ENCODE measurements at places on chromosomes 11 and 22.
A peak's percentile ranks its signal among the peaks of the same experiment; 100 is the strongest.

- no peak for DNase-seq
Measured at GRCh38 chr11:84795698-84796097, 831.4 kb downstream of the DLG2 start.

- no peak for DNase-seq
Measured at GRCh38 chr22:39731881-39732555, 161.5 kb downstream of the CACNA1I start.

GRCh38 chr11:1283091-1283511 is 26.3 kb downstream of the TOLLIP start:
- no peak for DNase-seq

- DNase-seq = no peak
Measured at GRCh38 chr22:26585104-26585790, 4.7 kb downstream of the TPST2 start.

DNA sequence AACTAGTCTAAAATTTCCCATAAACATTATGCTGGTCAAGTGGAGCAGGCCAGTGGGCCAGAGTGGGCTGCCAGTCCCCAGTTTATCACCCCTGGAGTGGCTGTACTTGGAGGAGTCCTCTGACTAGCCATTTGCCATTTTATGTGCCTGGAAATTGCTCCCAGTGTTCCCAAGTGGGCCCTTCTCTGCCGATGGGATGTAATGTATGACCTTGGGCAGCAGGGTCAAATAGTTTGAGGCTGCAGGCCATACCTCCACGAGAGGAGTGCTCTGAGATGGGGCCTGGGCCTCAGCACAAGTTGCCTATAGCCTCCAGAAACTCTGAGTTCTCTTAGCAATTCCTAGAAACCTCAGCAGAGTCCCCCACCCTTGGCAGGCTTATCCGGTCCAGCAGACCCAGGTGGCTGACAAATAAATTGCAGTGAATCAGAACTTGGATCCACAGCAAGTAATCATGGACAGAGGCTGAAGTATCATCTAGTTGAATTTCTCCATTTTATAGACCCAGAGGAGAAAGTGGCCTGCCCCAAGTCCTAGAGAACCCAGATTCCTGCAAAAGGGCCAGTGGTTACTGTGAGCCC is 17.8 kb upstream of the PATZ1 start:
- no peak for DNase-seq

- DNase-seq = no peak
Measured at GRCh38 chr11:29679996-29680395, 336.8 kb downstream of the KCNA4 start.

- DNase-seq = no peak
Measured at GRCh38 chr11:11756718-11757117, 85.1 kb upstream of the USP47 start.

DNA sequence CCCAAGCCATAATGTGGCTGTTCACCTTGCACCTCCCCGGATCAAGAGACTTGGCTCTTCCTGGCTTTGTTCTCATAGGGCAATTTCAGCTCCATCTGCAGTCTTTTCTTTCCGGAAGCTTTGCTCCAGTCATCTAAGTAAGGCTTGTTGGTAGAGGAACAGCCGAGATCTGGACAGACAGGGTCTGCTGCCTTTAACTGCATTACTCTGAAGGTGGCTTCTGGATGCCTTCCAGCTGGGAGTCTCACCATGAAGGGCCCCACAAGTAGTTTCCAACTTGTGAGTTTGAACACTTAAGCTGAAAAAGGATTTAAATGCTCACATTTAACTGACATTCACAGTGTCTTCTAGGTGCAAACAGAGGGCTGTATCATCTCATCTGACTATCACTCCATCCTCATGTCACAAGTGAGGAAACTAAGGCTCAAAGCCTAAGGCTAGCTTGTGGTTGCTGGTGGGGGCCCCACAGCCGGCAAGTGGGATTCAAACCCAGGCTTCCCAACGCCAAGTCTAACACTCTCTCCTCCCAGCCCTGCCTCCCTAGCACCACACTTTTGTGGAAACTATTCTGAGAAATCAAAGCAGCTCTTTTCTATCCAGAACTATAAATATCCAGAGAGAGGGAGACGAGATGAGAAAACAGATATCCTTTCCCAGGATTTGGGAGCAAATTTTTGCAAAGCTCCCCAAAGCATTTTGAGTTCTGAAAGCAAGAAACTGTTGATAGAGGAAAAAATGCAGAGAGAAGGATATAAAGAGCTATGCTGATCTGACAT is 58.4 kb downstream of the GALNT18 start:
- DNase-seq = no peak

DNA sequence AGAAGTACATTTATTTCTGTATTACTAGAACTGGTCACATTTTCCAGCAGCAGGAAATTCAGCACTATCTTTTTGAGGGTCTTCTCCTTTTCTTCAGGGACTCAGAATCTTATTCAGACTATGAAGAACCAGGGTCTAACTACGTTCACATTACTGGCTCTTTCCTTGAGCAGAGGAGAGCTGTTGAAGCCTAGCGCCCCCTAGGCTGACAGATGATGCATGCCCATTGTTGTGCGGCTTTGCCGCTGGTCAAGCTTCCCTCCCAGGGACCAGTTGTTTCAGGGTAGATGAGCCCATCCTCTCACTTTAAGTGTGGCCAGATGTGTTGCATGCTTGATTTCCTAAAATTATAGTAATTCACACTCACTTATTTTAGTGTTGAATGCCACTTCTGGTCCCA is 168.2 kb upstream of the PDGFD start:
- DNase-seq = no peak

- DNase-seq = no peak
Measured at GRCh38 chr11:78313898-78314297, 103.7 kb downstream of the GAB2 start.

DNA sequence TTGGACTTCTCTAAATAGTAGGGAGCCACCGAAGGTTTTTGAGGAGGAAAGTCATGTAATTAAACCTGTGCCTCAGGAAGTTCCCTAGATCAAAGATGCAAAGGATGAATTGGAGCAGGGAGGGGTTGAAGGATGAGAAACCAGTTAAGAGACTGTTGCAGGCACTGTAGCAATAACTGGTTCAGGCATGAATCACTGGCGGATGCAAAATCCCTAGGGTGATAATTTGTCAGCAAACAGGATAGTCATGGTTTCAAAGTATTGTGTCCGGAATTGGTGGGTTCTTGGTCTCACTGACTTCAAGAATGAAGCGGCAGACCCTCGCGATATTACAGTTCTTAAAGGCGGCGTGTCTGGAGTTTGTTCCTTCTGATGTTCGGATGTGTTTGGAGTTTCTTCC is 19.9 kb downstream of the TRIOBP start:
- no peak for DNase-seq

DNA sequence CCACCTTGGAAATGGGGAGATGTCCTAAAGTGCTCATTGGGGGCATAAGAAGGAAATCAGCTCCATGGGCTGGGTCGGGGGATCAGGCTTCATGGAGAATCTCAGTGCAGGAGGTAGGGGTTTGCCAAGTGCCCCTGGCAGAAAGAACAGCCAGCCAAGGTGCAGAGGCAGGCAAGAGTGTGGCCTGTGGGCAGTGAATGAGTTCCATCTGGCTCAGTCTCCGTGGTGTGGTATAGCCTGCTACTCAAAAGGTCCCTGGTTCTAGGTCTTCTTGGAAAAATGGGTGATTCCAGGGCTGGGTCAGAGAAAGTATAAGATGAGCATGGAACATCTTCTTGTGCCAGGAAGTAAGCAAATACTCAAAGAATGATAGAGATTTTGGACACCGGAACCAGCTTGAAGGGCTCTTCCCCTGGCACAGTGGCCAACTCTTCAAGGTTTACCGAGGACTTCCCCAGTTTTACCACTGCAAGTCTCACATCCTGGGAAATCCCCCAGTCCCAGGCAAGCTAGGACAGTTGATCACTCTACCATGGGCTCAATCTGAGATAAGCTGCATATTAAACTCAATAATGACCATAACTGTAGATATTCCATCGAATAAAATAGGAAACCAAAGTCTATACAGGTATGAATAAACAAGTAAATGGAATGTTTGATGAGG is 10.6 kb upstream of the ARAP1 start:
- DNase-seq = no peak

GRCh38 chr11:79438631-79439409 is 2.0 kb downstream of the TENM4 start:
- DNase-seq = no peak

GRCh38 chr11:94948070-94948617 is 25.2 kb downstream of the CWC15 start:
- no peak for DNase-seq

- peak; percentile 33 for DNase-seq
Measured at GRCh38 chr11:113532697-113533424, 57.7 kb upstream of the DRD2 start.

DNA sequence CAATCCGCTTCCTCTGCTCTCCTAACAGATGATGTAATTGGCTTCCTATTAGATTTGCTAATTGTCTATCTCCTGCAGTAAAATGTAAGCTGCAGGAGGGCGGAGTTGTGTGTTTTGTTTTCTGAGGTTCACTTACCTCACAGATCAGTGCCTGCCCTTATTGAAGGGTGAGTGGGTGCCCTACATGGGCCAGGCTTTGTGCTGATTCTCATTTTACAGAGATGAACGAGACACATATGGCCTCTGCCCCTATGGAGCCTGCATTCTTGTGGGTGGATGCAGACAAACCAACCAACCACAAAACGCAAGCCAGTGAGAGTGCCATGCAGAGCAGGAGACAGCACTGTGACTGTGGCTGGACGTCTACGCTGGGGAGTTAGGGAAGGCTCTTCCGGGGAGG is 9.9 kb downstream of the TESMIN start:
- no peak for DNase-seq

- DNase-seq = peak; percentile 5
Measured at GRCh38 chr11:123103326-123103980, 41.5 kb upstream of the HSPA8 start.

DNA sequence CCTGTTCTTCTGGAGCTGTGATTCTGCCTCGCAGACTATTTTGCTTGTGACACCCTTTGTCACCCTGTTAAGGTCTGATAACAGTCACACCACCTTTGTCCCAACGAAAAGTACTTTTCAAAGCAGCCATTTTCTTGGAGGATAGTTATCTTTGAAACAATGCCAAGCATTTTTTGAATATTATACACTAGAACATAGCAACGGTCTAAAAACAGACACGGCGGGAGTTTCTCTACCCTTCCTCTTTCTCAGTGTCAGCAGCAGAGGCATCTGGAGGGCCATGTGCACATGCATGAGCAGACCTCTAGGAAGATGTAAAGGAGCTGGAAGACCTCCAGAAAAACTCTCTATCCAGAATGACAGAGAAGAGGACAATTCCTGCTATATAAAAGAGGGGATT is 86.5 kb downstream of the TRPC6 start:
- DNase-seq = no peak

- DNase-seq = no peak
Measured at GRCh38 chr11:31050061-31050765, 319.3 kb downstream of the DCDC1 start.

DNA sequence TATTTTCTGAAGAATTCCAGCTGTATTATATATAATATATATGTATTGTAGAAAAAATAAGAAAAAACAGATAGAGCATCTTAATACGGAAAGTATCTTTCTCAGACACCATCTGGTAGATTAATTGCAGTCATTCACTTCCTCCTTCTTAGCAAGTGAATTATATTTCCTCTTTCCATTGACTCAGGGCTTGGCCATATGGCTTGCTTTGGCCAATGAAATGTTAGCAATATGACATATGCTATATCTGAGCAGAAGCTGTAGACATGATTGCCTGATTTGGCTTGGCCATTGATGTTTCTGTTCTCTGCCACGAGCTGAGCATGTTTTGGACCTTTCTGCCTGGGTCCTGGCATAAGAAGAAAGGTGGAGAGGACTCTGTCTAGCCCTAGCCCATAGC is 34.4 kb upstream of the ZBED5 start:
- DNase-seq = no peak
